Astrocyte of the spinal cord (primary cell): ENCODE measurements at places on chromosomes 2 and 18.

- DNase-seq, result peak; percentile 46
These were observed 42.9 kb downstream of the ZNF385B start for GRCh38 chr2:179818546-179818945.

- DNase-seq, result peak; percentile 64
These were observed 44.8 kb downstream of the SETBP1 start for GRCh38 chr18:44725300-44726058.

DNA sequence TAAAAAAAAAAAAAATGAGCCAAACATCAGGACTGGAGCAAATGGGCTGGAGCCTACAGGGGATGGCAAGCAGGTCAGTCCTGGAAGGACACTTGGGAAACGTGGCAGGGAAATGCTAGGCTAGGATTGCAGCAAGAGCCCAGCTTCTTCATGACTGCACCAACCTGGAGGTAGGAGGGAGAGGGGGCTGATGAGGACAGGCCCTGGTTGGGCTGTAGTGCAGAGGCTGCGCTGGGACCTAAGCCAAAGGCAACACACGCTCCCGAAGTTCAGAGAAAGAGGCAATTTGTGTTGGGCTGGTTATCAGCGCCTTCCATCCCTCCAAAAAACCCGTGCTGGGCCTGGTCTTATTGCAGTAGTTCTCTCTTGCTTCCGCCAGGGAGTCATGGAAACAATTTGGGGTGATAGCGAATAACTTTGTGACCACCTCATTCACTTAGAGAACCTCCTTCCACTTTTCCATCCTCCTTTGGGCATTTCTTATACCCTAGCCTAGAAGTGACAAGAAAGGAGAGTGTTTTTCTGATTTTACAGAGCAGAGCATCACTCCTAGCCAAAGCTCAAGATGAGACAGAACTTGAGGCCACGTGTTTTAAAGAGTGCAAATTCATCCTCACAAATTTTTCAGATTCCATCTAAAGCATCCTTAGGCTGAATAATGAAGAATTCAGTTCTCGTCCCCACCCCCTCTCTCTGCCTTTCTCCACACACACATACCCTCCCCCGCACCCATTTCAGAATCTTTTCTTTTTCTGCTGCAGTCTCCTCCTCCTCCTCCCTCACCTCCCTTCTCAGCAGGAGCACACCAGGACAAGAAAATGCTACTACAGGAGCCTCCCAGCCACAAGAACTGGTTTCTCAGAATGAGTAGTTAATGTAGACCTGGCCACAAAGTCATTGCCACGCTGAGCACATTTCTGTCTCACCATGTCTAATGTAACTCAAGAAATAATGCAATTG, 82.5 kb upstream of the STPG4 start:
- peak; percentile 74 for DNase-seq

- no peak for DNase-seq
These were observed 24.3 kb upstream of the SNTG2 start for GRCh38 chr2:926259-926793.

GRCh38 chr2:17754773-17755425, 961 bp downstream of the GEN1 start:
- DNase-seq, result no peak

- DNase-seq, result no peak
These were observed 90.5 kb downstream of the TMEM18 start for GRCh38 chr2:586641-587076.

DNA sequence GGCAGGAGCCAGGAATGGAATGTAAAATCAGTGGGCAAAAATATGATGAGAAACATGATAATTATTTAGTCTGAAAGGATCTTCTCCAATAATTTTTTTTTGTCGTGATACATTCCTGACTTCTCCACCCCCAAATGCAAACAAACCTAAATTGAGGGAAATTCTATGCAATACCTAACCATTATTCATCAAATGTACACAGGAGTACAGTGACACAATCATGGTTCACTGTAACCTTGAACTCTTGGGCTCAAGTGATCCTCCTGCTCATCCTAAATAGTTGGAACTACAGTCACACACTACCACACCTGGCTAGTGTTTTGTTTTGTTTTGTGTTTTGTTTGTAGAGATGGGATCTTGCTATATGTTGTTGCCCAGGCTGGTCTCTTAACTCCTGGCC, 46.5 kb downstream of the RAB10 start:
- DNase-seq, result no peak

GRCh38 chr2:168114619-168115018, 132.8 kb downstream of the STK39 start:
- DNase-seq, result no peak

DNA sequence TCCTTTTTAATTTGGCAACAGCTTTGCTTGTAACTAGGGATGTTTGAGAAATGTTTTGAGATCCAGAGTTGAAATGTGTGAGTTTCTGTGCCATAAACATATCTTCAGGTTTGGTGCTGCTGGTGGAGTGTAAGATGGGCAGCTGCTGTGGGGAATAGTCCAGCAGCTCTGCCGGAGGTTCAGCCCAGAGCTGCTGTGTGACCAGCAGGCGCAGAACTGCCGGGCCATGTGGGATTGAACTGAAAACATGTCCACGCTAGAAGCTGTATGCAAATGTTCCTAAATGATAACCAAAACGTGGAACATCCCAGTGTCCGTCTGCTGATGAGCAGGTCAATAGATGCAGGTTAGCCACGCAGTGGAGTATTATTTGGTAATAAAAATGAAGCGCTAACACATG, 99.6 kb downstream of the DGKD start:
- no peak for DNase-seq

DNA sequence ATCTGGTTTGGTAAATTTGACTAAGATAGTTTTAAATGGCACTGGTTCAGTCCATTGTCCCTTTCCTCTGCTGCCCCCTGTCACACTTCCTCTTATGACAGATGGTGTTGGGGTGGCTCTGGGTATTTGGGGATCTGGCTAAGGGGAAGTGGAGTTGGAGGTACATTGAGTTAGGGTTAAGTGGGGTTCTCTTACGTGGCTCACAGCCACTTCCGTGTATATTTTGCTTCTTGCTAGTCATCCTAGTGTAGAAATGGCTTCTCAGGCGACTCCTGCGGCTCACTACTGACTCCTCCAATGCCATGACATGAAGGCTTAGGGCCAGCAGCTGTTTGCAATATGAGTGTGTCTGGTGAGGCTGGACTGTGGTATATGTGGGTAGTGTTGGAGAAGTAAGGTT, 187.0 kb downstream of the HAUS1 start:
- DNase-seq, result no peak

- no peak for DNase-seq
These were observed 474.2 kb downstream of the DSC3 start for GRCh38 chr18:30568333-30568732.

- DNase-seq, result peak; percentile 33
These were observed 86.2 kb downstream of the SMIM21 start for GRCh38 chr18:75341267-75341666.

GRCh38 chr2:8214036-8214615, 467.7 kb upstream of the ID2 start:
- DNase-seq, result no peak

DNA sequence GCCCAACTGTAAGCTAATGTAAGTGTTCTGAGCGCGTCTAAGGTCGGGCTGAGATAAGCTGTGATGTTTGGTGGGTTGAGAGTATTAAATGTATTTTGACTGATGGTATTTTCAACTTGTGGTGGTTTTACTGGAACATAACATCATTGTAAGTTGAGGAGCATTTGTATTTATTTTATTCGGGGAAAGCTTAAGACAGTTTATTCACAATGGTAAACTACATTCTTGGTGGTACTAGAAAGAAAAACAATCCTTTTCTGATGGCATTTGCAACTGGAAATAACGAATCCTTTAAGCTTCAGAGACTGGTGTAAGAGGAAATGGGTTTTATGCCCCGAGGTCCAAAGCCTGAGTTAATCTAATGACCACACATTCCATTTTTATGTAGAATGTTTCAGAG, 283.3 kb upstream of the NETO1 start:
- DNase-seq, result no peak

DNA sequence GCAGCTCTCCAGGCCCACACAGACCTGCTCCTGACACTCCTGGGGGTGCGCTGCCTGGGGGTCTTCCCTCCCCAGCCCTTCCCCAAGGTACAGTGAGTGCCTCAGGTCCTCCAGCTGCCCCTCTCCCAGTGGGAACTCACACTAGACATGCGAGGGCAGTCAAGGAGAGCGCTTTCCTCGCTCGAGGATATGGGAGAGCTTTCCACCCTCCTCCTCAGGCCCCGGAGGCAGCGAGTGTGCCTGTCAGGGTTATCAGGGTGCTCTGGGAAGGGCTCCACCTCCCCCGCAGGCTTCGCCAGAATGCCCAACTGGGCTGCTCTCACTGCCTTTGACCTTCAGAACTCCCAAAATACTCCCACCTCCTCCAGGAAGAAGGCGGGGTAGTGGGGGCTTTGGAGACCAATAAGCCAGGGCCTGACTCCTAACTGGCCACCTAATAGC, 85.7 kb upstream of the LAPTM4A start:
- no peak for DNase-seq

DNA sequence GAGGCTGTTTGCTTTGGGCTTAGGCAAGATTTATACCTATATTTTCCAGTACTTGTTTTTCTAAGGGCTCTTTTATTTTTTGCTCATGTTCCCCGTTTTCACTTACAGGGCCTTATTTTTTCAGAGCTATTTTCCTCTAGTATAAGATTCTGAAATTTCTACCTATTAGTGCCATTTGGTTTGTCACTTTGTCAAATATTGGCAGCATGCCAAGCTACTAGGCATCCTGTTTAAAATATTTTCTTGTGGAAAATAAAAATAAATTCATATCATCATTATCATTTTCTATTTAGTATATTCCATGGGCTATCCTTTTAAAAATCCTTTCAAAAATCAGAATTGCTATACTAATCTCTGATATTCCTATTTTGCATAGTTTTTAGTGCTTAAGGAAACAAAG, 64.8 kb upstream of the CHST9 start:
- DNase-seq, result no peak

GRCh38 chr2:162044586-162044985, 29.4 kb downstream of the DPP4 start:
- DNase-seq, result no peak

- no peak for DNase-seq
These were observed 40.9 kb downstream of the TWIST2 start for GRCh38 chr2:238888781-238889180.

DNA sequence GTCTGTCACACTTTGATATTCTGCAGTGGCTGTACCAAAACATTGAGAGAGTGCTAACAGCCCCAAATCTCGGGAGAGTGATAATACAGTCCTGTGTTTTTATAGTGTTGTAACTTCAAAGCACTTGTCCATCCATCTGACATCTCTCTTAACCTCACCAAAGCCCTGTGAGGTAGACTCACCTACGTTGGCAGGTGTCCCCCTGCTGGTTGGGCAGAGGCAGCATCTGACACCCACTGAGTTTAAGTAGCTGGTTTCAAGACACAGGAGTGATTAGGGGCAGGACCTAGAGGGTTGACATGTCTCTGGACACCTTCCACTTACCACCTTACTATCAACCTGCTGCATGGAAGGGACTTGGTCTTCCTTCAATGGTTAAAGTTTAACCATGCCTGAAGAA, 22.9 kb downstream of the COLEC12 start:
- DNase-seq, result no peak

- peak; percentile 45 for DNase-seq
These were observed 134.5 kb downstream of the NAPG start for GRCh38 chr18:10660179-10660884.

- DNase-seq, result no peak
These were observed 327.7 kb upstream of the SLC14A2 start for GRCh38 chr18:45287531-45287930.

DNA sequence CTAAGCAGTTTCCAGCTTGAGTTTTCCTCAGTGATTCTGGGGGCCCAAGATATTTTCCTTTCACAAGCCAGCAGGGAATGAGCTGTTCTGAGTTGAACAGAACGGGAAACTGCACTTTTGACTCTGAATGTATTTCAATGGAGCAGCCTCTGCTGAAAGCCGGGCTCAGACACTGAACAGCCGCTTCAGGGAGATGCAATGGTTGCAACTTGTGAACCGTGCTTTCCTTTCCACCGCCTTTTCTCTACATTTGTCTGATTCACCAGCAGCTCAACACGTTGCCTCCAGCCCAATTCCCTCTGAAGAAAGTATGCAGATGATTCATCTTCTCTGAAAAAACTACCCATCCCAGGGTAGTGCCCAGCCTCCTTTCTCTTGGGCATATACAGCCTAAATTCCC, 119.3 kb upstream of the PKDCC start:
- peak; percentile 58 for DNase-seq

DNA sequence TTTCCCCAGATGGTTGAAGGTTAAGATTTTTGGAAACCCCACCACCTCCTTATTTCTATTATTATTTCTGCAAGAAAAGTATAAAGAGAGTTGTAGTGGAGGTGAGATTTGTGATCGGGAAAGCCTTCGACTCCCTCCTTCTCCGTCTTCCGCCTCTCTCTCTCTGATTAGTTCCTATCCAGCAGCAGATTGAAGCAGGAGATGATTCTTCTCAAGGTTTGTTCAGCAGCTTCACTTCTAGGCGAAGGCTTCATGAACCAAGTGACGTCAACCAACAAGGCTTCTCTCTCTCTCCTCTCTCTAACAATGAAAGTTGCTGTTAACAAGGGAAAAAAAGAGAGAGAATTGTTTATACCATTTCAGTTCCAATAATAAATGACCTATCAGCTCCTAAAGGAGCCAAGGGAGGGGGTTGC, at the start of gene BAZ2B:
TSS of gene BAZ2B (minus strand) at position 263 of the 416 bp plus-strand sequence. CDS start 137,829 bp downstream, outside the sequence.
- DNase-seq, result peak; percentile 88

DNA sequence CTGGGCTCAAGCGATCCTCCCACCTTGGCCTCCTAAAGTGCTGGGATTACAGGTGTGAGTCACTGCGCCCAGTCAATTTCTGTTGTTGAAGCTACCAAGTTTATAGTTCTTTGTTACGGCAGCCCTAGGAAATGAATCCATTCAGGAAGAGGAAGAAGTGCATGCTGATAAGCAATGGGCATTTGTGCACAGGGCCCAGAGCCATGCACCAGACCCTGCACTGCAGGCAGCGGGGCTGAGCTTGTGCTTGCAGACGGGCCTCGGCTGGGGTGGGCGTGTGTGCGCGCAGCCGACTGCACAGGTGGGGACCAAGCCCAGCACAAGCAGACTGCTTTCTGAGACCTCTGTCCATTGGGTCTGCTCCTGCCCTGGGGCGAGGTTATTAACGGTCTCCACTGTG, 144.6 kb downstream of the CABLES1 start:
- no peak for DNase-seq

- no peak for DNase-seq
These were observed 357.6 kb downstream of the OSR1 start for GRCh38 chr2:19000776-19001175.

GRCh38 chr18:55853268-55853667, 265.3 kb upstream of the TCF4 start:
- DNase-seq, result no peak

- peak; percentile 75 for DNase-seq
These were observed 174.7 kb downstream of the DNER start for GRCh38 chr2:229539628-229540027.

- no peak for DNase-seq
These were observed 20.7 kb downstream of the GNLY start for GRCh38 chr2:85714841-85715240.

GRCh38 chr2:207767461-207768167, 2.1 kb downstream of the FZD5 start:
- DNase-seq, result peak; percentile 20
